ENCODE measurements at places on chromosomes 6 and 20. TPM values are rescaled to one million over a fixed set of nuclear protein-coding genes. Genes with fewer than 3 reads are reported as not detected.
A peak's percentile ranks its signal among the peaks of the same experiment; 100 is the strongest.

Gene PKHD1
- not detected for polyA plus RNA-seq

DNA sequence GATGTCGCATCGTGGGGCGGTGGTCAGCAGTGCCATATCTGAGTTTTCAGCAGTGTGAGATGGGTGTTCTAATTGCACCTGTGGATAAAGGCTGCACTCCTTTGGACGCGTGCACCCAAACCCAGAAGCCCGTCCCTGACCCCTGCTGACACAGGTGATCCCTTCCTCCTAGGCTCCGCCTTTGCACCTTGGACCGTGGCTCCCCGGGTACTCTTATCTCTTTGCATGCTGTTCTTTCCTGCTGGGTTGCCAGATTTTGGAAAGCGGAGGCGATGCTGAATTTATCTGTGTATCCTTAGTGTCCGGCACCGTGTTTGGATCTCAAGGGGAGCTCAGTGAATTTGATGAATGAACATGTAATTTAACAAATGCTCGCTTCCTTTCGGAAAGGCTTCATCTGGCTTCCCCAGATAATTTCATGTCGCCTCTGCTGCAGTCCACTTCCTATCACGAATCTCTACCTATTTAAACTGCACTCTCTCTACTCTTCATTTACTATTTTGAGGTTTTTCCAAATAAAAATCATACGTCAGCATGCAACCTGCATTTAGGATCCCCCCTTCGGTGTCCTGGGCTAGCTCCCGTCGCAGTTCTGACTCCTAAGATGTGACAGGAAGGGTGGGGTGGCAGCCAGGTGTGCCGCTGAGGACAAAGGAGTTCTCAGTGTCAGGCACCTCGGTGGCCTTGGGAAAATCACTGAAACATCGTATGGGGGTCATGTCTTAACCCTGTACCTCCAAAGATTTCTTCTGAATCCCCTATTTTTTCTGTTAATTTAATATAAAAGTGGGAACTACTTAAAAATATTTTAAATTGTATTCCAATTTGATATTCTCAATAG is 753 bp upstream of the PERP start:
- no peak for DNase-seq

DNA sequence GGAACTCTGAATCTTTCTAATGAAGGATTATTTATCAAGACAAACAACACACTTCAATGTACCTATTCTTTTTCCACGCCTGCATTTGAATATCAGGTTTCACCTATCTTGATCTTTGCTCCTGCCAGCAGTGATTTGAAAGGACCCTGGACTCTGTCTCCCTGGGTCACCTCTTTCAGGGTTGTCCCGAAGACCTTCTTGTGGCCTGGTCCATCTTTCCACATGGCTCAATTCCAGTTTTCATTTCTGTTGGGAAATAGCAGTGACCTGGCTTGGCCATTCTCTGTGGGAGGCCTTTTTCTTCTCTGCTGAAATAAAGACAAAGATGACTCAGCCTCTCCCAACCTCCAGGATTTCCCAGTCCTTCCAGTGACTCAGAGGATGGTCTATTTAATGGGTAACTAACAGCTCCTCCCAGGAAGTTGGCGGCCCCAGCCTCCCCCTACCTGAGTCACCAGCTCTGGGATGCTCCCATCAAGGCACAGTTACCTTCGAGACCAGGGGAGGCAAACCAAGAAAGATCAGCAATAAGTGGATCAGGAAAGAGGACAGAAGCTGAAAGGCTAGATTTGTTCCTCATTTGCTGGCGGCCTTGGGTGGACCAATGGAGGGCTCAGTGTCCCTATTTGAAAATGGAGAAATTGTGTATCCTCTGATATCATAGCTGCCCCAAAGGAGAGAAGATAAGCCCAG is 120.2 kb upstream of the RNF24 start:
- DNase-seq = no peak

- DNase-seq = peak; percentile 29
Measured at GRCh38 chr6:110414669-110415068, 706 bp downstream of the DDO start.

- DNase-seq = no peak
Measured at GRCh38 chr20:45863543-45864470, 6.4 kb downstream of the ZSWIM3 start.

DNA sequence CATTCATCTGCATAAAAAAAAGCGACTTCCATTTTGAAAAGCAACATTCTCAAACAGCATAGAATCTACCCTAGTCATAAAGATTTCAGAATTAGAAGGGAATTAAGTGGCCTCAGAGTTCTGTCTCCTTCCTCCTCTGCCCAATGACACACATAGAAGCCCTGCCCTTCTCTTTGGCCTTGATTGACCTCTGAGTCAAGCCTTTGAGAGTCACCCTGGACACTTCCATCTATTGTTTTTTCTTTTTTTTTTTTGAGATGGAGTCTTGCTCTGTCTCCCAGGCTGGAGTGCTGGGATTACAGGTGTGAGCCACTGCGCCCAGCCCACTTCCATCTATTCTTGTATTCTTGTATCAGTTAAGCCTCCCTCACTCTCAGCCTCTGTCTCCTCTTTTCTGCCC is 44.8 kb upstream of the CTNNBL1 start:
- DNase-seq = no peak

Data from heart right ventricle (tissue), 16 donors.